ENCODE measurements at places on chromosomes 6 and 20.

DNA sequence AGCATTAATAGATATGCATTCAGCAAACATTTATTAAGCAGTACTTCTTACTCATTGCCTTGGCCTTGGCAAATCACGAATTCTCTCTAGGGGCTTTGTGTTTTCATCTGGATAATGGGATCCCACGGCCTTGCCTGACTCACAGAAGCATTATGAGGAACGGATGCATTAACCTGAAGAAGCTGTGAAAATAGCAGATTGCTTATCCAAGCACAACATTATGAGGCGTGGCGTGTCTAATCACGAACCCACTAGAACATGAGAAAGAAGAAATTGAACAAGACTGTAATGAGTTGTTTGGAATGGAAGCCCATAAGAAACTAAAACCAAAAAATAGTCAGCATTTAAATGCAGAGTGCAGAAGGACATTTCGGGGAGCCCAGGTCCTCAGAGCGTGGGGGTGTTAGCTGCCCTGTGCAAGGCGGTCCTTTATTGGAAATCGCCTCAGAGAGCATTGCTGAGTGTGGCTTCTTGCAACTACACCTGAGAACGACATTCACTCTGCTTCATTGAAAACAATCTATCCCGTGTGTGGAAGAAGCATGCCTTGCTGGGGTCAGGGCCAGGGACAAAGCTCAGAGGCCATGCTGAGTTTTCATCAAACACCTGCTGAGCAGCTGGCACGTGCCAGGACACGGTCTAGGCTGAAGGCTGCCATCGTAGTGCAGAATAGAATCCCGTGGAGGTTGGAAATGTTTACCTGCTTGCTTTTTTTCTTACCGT, 179.9 kb downstream of the ZDHHC14 start:
- DNase-seq = no peak

DNA sequence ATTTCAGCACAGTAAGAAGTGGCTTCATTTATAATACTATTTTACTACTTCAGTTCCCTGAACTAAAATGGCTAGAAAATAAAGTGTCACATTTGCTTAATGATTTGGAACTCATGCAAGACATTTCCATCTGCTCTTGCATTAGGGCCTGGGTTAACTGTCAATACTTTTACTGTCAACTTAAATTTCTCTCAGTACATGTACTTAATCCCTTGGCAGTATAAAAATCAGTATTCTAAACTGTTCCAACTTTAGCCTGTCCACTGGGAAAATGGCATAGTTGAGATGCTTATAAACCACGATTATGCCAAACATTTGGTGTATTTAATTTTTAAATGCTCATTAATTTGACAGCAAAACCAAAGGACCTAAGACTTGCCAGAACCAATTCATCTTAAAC, 154.5 kb downstream of the ASCC3 start:
- no peak for DNase-seq

DNA sequence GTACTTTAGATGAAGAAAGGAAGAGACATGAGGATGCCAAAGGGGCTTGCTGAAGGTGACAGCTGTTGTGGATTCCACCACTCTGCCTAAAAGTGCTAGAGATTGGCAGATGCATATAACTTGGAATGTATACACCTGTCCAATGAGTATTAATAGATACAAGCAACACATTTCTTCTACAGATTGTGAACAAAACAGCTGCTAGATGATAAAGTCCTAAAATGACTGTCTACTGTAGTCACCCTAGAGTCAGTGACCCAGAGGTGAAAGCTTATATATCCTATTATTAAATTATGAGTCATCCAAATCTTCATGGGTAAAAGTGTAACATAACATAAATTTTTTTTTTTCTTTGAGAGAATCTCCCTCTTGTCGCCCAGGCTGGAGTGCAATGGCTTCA, 5.2 kb downstream of the RNF217 start:
- no peak for DNase-seq

- DNase-seq = no peak
These were observed 69.2 kb upstream of the TRAF3IP2 start for GRCh38 chr6:111674883-111675282.

DNA sequence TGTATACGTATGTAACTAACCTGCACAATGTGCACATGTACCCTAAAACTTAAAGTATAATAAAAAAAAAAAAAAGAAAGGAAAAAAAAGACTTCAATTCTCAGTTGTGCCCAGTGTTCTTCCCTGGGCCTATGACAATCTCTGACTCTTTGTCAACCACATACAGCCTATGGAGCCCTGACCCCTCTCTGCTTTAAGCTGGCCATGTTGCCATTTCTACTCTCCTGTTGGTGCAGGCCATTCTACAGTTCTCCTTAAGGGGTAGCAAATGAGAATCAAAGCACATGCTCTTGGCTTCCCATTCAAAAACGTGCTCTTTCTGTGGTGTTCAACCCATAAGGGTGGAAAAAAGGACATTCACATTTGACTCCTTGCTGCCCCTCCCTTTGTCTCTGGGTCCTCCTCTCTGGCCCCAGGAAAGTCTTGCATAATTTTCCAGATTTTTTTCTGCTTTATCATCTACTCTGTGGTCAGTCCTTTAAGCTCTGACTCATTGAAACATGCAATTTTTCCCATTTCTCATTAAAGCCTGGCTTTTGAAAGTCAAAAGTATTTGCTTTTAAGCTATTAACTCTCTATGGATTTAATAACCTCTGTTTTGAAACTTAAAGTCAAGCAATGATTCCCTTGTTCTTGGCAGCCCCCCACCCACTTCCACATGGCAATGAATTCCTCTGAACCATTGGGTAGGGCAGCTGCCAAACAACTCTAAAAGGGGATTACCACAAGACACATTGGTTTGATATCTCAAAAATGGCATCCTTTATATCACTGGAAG, 208.6 kb upstream of the MCHR2 start:
- no peak for DNase-seq

- DNase-seq = no peak
These were observed 609 bp downstream of the OGFRL1 start for GRCh38 chr6:71289039-71289801.

GRCh38 chr20:41116282-41116956, 20.9 kb upstream of the PLCG1 start:
- no peak for DNase-seq

DNA sequence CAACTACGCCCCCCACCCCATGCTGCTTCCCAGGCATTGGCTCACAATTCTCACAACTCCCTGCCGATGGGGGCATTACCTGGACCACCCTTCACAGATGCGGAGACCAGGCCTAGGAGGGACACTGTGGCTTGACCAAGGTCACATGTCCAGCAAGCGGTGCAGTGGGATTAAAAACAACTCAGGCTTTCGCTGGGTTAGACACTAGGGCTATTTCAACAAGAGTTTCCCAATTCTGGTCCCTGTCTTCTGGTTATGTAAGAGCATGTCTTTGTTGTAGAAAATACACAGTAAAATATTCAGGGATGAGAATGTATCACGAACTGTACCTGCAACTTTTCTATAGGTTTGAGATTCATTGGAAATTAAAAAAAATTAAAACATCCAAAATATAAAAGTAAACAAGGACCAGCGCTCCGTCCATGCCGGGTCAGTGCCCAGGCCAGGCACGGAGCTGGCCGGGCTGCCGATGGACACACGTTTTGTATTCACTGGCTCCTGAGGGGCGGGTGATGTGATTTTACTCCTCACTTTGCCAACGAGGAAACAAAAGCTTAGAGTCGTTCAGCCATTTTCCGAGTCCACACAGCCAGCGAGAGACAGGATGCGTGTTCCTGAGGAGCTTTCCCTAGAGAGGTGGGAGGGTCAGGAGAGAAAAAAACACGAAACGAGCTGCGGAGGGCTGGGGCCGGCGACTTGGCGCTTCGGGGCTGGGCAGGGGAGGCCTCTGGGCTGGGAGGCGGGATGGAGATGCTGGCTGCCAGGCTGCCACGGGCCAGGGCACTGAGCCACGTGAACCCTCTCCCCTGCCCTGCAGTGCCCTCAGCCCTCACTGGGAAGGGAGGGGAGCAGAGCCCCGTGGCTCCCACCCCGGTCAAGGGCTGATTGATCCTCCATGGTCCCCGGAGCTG, 17.1 kb upstream of the VSTM2L start:
- DNase-seq = no peak

DNA sequence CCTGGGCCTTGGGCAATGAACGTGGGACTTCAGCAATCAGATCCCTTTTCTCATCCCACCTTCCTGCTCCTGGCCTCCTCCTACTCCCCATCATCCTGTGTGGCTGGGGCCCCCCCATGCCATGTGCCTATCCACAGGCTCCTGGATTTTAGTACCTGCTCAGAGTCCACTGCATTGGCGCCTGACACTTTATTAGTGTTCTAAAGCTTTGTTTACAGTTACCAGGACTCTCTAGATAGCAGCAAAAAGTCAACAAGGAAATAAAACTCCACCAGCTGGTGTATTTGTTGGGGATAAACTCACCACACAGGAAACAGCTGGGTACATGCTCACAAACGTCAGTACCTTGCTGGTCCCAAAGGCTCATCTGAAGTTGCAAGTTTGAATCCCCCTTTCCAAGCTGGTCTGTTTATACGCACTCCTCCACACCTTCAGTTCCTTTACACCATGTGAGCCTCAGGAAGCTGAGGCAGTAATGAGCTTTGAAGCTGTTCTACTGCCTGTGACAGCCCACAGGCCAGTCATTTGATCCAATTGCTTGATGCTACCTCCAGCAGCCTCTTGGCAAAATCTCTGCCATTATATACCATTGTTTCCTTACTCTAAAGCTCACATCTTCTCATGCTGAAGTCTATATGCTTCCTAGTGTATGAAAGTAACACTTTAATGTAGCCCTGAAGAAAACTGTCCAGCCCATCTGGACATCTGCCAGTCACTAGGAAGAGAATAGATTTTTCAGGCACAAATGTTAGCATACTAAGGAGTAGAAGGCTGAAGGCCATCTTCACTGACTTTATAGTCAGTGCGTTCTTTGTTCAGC, 76.6 kb downstream of the ANKEF1 start:
- DNase-seq = no peak

GRCh38 chr6:164102693-164103092, 688.2 kb downstream of the QKI start:
- no peak for DNase-seq

Measured in activated CD8-positive, alpha-beta memory T cell treated with anti-CD3 and anti-CD28 coated beads for 1 hour (primary cell).